ENCODE measurements at places on chromosomes 3 and 15.

- DNase-seq = no peak
These were observed 42.3 kb downstream of the FBXO22 start for GRCh38 chr15:75945953-75946352.

DNA sequence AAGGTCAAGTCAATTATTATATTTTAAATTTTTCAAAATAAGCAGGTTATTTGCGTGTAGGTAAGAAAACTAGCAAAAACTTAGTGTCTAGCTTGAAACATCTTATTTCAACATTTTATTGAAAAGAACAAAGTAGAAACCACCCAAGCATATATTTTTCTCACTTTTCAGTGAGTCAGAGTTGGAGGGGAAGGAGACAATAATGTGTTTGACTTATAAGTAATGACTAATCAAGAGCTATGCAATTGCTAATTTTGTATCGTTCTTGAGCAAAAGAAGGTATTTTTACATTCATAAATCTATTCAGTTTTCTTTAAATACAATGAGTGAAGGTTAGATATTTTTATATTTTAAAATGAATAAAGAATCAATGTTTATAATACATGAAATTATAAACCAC is 54.4 kb upstream of the P2RY1 start:
- no peak for DNase-seq

GRCh38 chr3:175186511-175186910 is 327.4 kb downstream of the NAALADL2 start:
- DNase-seq = no peak

- DNase-seq = no peak
These were observed 61.7 kb upstream of the PPIB start for GRCh38 chr15:64224511-64224910.

GRCh38 chr3:151550025-151550618 is 89.3 kb upstream of the IGSF10 start:
- no peak for DNase-seq

DNA sequence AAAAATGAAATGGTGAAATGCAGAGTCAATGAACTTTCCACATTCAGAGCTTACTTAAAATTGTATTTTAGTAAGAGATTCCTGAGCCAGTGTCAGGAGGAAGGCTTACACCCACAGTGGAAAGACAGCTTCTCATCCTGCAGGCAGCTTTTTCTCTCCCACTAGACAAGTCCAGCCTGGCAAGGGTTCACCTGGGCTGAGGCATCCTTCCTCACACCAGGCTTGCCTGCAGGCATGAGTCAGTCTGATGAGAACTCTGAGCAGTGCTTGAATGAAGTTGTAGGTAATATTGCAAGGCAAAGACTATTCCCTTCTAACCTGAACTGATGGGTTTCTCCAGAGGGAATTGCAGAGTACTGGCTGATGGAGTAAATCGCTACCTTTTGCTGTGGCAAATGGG is 3.1 kb downstream of the CCR4 start:
- DNase-seq = no peak

GRCh38 chr3:178233371-178234071 is 302.7 kb upstream of the KCNMB2 start:
- DNase-seq = no peak

- DNase-seq = no peak
These were observed 6.8 kb downstream of the ONECUT1 start for GRCh38 chr15:52783191-52783829.

GRCh38 chr3:43872901-43873300 is 182.2 kb downstream of the ABHD5 start:
- no peak for DNase-seq

DNA sequence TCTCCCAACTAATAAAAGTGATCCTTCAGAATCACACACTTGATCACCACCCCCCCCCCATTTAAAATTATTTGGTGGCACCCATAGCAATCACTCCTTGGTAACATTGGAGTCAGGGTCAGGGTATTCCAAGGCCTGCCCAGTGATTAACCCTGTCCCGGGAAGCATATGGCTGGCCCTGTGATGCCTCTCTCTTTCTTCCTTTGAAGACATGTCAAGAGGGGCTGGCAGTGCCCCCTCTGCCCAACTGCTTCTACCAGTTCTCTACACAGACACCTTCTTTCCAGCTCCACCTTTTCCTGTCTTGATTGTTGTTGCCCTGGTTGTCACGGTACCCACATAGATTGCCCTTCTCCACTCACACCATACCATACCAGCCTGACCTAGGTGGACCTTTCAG is 30.9 kb upstream of the MANF start:
- DNase-seq = no peak

DNA sequence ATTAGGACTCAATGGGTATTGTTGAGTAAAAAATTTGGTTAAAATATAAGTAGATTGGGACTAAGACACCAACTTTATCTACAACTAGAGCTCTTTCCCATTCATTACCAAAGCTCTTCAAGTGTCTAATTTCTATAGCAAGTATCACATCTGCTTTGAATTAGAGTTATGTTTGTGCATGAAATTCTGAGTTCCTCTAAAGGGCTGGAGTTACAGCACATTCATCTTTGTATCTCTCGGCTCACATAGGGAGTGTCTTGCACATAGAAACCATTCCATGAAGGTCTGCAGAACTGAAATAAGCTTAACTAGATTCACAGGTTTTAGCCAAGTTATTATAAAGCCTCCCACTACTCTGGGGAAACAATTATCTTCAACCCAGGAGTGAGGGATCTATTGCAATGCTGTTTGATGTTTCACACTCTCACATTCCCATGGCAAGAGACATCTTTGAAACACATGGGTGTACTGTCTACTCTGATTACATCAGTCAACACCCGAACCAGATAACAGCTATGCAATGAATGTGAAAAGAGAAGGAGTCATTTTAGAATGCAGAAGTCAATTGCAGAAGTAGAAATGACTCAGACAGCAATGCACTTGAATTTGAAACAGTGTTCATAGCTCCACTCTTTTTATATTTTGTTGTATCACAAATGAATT is 93.1 kb upstream of the KBTBD8 start:
- no peak for DNase-seq

DNA sequence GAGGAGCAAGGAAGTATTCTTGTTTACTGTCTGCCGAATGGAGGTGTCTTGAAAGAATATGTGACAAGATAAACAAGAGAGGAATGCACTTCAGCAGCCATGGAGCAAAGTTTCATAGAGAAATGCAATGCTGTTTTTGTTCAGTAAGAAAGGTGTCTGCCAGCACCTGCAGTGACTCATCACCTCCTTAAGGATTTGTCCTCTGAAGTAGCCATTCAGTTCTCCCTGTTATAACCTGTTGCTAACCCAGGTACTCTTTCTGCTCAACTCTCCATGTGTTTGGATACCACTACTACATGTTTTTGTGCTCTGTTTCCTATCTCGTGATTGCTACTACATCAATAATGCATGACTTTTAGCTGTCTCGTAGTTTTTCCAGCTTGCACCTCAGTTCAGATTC is 328.9 kb downstream of the CHL1 start:
- DNase-seq = no peak

Measured in stimulated activated CD8-positive, alpha-beta memory T cell treated with anti-CD3 and anti-CD28 coated beads, Interleukin-15, amount 100 ng/mL, for 24 hours (primary cell).